ENCODE measurements at places on chromosomes 5 and 9. TPM values are rescaled to one million over a fixed set of nuclear protein-coding genes. Genes with fewer than 3 reads are reported as not detected.
A peak's percentile ranks its signal among the peaks of the same experiment; 100 is the strongest.

DNA sequence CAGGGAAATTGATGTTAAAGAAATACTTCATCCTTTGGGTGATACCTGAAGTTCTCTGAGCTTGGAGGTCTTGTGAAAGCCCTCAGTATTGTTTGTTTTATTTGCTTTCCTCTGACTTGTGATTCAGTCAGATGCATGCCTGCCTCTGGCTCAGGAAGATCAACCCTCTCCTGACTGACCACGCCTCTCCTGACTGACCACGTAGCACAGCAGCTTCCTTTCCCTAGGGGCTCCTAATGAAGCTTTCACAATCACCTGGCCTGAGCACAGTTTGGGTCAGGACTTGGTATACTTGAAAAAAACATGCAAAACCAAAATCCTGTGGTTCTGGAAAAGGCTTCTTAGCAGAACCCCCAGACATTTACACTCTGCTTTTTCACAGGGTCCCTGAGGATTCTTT is 3.8 kb downstream of the TGFBI start:
- H3K36me3 ChIP-seq, result no peaks in the 10 kb centered on the region
- H3K4me1 ChIP-seq, result peaks cover 19% of the 10 kb centered on the region
- DNase-seq, result no peak
- no peak overlapping the region for H3K27ac ChIP-seq
- no peak overlapping the region for H3K4me3 ChIP-seq

DNA sequence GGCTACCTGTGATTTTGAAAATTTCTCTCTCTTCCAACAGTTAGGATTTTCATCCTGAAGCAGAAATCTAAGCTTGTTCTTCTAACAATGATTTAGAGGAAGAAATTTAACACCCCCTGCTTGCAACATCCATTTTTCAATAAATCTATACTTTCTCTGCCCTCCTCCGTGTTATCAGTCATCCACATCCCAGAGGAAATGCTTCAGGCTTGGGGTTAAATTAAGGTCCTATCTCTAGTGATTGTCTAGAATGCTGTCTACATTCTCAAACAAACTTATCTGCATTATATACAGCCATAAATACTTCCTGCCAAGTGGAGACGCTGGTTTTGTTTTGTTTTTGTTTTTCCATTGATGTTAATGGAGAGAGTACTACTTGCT is 371.0 kb downstream of the CSNK1G3 start:
- H3K36me3 ChIP-seq, result no peaks in the 10 kb centered on the region
- no peaks in the 10 kb centered on the region for H3K4me1 ChIP-seq
- no peak for DNase-seq
- no peak overlapping the region for H3K4me3 ChIP-seq
- no peaks in the 10 kb centered on the region for H3K27me3 ChIP-seq

DNA sequence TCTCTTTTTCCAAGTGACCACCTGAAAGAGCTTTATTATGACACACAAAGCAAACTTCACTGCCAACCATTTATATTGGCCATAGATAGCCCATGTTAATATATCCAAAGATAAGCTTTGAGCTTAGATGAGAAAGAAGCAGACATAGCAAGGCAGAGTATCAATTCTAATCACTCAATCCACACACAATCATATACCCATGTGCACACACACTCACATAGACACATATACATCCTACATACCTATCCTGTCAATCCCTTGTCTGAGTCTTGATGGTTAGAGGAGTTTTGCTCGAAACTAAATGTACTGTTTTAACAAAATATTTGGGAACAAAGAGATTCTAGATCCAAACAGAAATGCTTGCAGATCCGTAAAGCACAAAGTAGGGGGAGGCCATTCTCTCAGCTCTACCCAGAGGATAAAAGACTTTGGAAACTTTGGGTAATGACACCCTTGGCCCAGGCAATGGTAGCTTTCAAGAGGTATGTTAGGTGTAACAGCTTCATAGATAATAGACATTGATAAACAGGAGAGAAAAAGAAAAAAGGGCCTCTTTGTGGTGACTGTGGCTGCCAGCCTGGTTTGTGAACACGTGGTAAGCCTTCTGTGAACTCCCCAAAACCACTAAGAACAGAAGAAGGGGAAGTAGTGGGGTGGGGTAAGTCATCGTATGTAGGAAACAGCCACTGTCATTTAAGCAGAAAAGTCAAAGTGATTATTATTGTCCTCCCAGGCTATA is 121.6 kb downstream of the TLR4 start:
- no peak overlapping the region for H3K27ac ChIP-seq
- peaks cover 27% of the 10 kb centered on the region for H3K4me1 ChIP-seq
- no peak overlapping the region for H3K4me3 ChIP-seq

GRCh38 chr5:139649082-139649991 is 1.2 kb downstream of the CXXC5 start:
- H3K36me3 ChIP-seq, result no peaks in the 10 kb centered on the region
- H3K4me1 ChIP-seq, result peaks cover 48% of the 10 kb centered on the region
- DNase-seq, result no peak
- H3K4me3 ChIP-seq, result peak overlapping the region; percentile 44
- H3K27ac ChIP-seq, result peak overlapping the region; percentile 81

ZNF454 gene
- total RNA-seq, result not detected

RNF224 gene
- total RNA-seq, result not detected

FOXD4L5 gene
- total RNA-seq, result 0.09 TPM
